ENCODE measurements at places on chromosomes 2 and 18.

DNA sequence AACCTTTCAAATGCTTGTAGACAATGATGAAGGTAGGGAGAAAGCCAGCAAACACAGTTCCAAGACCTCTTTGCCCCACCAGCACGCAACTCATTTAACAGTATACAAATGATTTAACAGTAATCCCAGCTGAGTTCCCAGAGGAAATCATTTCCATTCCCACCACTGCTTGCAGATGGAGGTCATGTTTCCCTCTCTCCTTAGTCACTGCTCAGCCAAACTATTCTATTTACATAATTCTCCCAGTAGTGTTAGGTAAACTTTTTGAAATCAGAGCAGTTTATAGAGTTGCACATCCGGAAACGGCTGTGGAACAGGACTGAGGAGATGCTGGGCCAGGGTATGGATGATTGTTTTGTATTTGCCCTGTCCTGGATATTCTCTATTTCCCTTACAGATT, 328.5 kb downstream of the FIGN start:
- no peak for DNase-seq

DNA sequence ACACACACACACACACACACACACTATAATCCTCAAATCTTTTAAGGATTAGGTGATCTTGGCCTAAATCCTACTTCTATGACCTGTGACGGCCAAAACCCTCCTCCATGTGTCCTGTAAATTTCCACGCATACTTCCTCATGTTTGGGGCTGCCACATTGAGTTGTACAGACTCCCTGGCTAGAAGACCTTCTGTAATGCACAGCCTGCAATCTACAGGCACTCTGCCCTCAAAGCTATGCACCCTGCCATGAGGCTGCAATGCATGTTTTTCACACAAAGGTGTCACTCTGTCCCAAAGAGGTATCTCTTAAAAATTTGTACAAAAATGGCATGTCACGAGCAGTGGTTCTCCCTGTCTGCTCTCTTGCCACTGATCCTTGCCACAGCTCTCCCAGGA, 26.4 kb upstream of the B4GALT6 start:
- no peak for DNase-seq

GRCh38 chr2:60311524-60311923, 241.9 kb downstream of the BCL11A start:
- DNase-seq, result no peak

GRCh38 chr18:435940-436339, 64.6 kb downstream of the COLEC12 start:
- DNase-seq, result peak; percentile 50

GRCh38 chr2:25358249-25358815, 16.6 kb upstream of the DNMT3A start:
- DNase-seq, result no peak

DNA sequence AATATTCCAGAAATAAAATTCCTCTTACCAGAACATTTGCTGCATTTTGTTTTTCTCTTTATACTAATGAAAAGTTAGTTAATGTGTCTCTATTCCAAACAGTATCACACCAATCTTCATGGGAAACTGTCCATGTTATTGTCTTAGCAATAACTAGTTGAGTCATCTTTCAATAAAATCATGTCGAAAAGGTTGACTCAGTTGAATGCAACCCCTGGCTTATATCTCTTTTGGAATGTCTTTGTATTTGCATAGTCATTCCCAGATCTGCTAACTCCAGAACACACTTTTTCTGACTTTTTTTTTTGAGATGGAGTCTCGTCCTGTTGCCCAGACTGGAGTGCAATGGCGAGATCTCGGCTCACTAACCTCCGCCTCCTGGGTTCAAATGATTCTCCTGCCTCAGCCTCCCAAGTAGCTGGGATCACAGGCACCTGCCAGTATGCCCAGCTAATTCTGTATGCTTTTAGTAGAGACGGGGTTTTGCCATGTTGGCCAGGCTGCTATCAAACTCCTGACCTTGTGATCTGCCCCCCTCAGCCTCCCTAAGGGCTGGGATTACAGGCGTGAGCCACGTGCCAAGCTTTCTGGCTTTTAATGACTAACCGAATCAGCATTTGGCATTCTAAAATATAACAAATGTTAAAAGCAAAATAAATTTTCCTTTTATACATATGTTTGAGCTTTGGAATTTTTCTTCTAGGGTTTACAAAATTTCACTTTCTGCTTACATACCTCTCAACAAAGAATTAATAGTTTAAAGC, 133.2 kb upstream of the GULP1 start:
- DNase-seq, result peak; percentile 50

DNA sequence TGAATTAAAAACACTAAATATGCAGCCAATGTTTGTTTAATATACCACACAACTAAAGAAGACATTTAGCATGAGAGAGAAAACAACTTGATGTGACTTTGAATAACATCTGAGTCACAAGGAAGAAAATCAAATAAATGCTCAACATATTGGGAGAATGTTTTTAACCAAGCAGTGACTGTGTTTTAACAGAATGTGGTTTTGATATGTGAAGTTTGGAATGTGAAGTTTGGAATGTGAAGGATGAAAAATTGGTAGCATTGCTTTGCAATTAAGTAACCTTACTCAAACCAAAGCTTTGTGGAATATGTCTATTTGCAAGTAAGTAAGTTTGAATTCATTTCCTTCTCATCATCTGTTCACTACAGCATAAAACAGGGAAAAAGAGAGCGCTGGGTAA, 128.2 kb upstream of the DNAJC10 start:
- DNase-seq, result peak; percentile 92

DNA sequence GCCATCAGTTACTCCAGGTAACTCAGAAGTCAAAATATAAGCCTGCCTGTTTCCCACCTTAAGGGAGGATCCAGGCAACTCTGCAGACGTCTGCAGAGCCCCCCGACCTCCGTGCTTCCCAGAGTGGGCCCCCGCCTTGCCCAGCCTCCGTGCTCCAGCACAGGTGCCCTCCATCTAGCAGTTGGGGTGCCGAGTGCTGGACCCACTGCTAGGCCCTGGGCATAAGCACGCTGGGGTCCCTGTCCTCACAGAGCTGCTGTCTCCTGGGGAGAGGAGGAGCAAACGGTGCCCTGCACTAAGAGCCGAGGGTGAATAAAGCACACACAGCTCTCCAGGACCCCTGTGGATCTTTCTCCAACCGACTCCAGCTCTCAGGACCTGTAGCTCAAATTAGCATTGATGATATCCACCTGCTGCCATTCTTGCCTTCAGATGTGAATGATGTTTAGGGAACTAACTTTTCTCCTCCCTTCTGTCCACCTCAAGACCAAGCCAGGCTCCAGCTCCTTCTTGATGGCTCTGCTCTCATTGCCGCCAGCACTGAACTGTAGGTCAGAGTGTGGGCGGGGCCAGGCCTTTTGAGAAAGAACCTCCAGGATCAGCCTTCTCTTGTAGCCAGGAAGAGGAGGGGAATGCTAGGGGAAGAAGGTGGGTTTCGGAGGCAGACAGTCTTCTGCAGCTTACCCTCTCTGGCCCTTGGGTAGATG, 121.2 kb downstream of the SMAD7 start:
- no peak for DNase-seq

DNA sequence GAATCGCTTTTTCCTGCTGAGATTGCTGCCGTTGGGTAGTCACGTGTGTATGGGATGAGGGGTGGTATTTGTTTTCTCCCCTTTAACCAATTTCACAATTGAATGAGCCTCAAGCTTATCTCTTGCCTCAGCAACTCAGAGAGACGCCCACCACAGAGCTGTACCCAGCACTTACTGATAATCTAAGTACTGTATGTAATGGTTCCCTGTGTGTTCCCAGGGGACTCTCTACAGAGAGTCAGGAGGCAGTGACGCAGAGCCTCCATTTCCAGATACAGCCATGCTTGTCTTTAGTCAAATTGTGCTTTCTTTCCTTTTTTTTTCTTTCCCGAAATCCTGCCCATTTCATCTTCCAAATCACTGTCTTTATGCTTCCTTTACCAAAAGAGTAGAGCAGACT, 1102.1 kb upstream of the KLHL29 start:
- no peak for DNase-seq

DNA sequence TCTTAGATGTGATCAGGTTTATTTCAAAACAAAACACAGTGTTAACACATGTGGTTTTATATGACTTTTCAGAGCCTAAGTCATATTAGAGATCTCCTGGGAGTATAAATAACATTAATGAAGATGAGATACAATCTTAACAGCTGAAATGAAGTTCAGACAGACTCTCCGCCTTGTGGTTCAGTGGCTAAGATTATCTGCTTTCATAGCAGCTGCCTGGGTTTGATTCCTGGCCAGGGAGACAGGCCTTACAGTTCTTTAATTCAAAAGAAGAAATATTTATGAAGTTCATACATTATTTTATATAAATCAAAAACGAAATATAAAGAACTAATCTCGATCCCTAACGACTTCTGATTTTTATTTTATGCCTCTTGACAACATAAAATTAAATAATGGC, 35.2 kb upstream of the TTC32 start:
- no peak for DNase-seq

DNA sequence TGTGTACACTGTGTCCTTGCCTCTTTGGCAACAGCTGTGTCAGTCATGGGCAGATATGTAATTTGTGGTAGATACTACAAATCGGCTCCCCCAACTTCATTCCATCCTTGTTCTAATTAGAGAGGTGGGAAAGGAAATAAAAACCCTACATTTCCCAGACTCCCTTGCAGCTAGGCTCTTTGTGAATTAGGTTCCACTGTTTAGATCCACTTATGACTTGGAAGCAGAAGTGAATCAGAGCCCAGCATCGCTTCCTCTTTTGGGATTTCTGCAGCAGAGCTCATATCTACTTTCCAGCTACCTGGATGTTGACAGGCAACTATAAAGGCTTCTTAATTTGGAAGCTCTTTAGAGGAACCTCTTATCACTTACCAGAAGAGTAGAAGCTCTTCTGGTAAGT, 34.1 kb upstream of the NARS1 start:
- DNase-seq, result no peak

- no peak for DNase-seq
Measured at GRCh38 chr2:179049546-179050311, at the start of gene CCDC141. TSS of gene CCDC141 (minus strand) at chr2:179050137. CDS start at chr2:179049941, 196 bp downstream.

- no peak for DNase-seq
Measured at GRCh38 chr2:30315391-30316063, 84.2 kb downstream of the LBH start.

GRCh38 chr2:151439127-151439526, 29.4 kb downstream of the RIF1 start:
- DNase-seq, result no peak

GRCh38 chr2:16334886-16335603, 330.6 kb downstream of the CYRIA start:
- DNase-seq, result no peak

DNA sequence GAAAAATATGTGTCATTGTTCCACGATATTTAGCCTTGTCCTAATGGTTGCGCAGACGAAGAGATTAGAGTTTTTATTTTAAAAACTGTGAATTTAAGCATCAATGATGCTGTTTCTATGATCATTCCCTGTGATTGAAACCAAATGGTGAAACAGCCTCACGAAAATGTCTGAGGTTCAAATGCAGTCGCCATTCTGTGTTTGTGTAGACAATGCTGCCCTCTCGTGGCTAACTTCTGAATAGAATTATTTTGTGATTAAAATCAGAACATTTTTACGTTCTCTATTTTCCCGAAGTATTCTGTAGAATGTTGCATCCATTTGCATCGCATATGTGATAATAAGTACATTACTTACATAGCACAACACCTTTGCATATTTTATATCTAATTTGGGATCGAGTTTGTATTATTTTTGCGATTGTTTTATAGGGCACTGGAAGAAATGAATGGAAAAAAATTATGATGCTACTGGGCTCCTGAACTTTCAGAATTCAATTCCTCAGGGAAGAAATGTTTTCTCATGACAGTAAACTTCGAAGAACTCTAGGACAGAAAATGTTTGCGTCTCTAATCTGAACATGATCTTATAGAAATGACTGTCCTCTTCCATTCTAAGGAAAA, 54.8 kb upstream of the CREB1 start:
- peak; percentile 60 for DNase-seq

DNA sequence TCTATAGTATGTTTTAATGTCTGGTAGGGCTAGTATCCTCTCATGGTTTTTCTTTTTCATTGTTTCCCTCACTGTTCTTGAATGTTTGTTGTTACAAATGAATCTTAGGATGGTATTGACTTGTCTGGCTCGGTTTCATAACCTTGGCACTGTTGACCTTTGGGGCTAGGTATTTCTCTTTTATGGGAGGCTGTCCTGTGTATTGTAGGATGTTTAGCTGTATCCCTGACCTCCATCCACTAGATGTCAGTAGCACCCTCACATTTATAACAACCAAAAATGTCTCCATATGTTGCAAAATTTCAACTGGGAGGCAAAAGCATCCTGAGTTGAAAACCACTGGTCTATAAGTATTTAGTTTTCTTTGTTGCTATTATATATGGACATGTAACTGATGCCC, 7.0 kb upstream of the AOX1 start:
- DNase-seq, result peak; percentile 44

DNA sequence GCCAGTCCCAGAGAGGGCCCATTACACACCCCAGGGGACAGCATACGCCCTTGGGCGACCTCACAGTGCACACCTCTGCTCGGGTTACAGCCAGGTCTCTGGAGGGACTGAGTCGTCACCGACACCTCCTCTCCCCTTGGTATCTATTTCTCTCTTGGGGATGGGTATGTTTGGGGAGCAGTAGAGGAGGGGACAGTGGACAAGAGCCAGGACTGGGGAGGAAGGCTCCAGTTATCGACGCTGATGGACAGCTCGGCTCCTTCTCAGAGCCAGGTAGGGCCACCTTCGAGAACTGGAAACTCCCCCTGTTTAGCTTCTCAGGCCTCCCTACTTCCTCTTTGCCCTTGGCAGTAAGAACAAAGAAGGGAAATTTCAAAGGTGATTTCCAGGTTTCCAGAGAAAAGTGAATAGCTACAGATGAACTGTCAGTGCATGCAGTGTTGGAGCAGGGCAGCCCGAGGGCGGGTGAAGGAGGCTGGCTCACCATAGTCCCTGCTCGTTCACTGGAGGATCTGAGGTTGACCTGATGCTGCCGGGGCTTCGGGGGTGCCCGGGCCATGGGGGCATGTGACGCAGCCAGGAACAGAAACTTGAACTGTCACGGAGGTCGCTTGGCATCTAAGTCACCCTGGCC, 4.4 kb upstream of the SEMA4C start:
- DNase-seq, result no peak
